Chondrocyte (in vitro differentiated cells): ENCODE measurements at places on chromosomes 11 and 22. TPM values are rescaled to one million over a fixed set of nuclear protein-coding genes. Genes with fewer than 3 reads are reported as not detected.

- peak; percentile 41 for DNase-seq
Measured at GRCh38 chr11:2305788-2306451, 4.1 kb downstream of the TSPAN32 start.

- DNase-seq, result no peak
Measured at GRCh38 chr22:29786031-29786430, 18.9 kb downstream of the UQCR10 start.

Gene CST6
- not detected in 3 replicates for total RNA-seq

Gene NLRX1
- 13.0 to 20.1 TPM (median 19.2 TPM) in 3 replicates for total RNA-seq

DNA sequence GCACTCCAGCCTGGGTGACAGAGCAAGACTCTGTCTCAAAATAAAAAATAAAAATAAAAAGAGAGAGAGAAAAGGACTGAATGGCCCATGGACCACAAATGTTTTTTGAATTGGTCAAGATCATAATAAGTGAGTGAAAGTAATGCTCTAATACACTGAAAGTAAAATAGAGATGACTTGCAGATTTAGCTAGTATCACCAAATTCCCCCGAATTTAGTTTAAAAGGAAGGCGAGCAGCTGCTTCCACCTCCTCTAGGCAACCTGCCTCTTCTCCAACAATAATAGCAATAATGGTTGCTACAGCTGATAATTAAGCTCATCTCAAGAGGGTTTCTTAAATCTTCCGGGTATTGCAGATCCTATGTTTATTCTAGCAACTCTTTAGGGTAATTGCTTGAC is 36.8 kb downstream of the CELF1 start:
- no peak for DNase-seq

GRCh38 chr22:26842103-26842502 is 184.7 kb downstream of the MIAT start:
- no peak for DNase-seq

Gene CD248
- 44.5 to 113 TPM (median 109 TPM) in 3 replicates for total RNA-seq

- DNase-seq, result no peak
Measured at GRCh38 chr11:70399681-70400112, 1.4 kb downstream of the CTTN start.

DNA sequence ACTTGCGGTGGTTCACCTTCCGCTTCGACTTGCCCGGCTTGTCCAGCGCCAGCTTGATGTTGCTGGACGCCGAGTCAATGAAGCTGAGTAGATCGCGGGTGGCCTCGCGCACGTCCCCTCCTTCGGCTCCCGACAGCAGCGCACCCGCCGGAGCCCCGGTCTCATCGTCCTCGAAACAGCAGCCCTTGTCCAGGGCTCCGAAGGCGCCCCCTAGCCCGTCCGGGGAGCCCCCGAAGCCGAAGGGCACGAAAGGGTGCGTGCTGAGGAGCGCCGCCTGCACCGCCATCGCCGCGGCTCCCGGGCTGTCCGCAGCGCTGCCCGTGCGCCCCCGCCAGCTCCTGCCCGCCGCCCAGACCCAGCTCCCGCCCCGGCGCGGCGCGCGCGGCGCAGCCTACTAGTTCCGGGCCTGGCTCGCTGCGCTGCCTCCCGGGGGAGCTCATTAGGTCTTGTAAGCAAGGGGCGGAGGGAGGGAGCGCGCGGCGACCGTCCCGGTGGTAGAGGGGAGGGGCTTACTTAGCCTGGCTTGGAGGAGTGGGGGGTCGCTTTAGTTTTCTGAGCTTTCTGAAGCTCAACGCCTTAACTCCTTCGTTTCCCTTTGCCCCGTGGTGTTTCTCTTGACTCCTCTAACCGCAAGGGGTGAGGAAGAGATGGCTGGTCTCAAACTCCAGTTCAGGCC is at the start of gene FAM181B:
Gene FAM181B, minus strand, starts transcription at position 421 of the 676 bp plus-strand sequence. Its CDS starts 135 bp downstream, at position 286.
- DNase-seq, result no peak

Gene CECR2
- 0.15 to 0.20 TPM in 2 of 3 replicates, not detected in the other for total RNA-seq

Gene TMPRSS6
- total RNA-seq, result not detected in 3 replicates

DNA sequence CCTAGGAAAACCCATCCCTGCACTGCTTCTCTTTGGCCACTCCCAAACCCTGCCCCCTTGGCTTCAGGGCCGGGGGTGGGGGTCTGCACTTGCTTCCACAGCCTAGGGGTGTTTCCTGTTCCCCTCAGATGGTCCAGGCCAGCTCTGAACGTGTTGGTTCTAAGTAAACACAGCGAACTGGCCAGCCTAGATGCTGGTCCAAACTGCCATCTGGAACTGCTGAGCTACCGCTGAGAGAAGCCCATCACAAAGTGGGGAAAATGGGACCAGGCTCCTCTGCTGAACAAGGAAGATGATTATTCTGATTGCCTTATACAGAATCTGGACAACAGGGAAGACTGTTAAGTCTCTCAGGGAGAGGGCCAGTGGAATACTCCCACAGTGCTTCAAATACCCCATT is 23.5 kb upstream of the YPEL1 start:
- no peak for DNase-seq

GRCh38 chr11:113376156-113376555 is 11.4 kb upstream of the ANKK1 start:
- DNase-seq, result no peak

DNA sequence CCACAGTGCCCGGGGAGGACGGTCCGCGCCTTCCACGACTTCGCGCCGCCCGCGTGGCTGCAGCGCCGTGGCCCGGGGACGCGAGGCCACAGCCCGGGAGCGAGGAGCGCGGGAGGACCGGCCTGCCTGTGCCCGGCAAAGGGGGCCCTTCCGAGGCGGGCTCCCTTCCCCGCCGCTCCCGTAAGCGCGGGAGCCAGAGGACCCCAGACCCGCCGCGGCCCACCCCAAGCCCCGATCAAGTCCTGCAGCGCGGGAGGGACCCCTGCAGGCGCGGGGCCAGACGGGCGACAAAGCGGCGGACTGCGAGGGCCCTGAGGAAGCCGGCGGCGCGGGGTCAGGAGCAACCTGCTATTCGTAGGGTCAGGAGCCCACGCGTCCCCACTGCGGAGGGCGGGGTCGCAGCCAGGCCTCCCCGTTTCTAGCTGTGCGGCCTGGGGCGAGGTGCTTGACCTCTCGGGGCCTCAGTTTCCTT is 110.3 kb downstream of the WNT7B start:
- no peak for DNase-seq

- DNase-seq, result no peak
Measured at GRCh38 chr11:112320668-112321067, 60.0 kb upstream of the PLET1 start.

Gene LIPT2
- 1.4 to 2.3 TPM (median 1.7 TPM) in 3 replicates for total RNA-seq

Gene C11orf97
- total RNA-seq, result not detected in 3 replicates

- no peak for DNase-seq
Measured at GRCh38 chr11:18011633-18012032, 1.2 kb downstream of the SERGEF start.

- DNase-seq, result no peak
Measured at GRCh38 chr11:46984548-46984947, 48.0 kb downstream of the CSTPP1 start.

DNA sequence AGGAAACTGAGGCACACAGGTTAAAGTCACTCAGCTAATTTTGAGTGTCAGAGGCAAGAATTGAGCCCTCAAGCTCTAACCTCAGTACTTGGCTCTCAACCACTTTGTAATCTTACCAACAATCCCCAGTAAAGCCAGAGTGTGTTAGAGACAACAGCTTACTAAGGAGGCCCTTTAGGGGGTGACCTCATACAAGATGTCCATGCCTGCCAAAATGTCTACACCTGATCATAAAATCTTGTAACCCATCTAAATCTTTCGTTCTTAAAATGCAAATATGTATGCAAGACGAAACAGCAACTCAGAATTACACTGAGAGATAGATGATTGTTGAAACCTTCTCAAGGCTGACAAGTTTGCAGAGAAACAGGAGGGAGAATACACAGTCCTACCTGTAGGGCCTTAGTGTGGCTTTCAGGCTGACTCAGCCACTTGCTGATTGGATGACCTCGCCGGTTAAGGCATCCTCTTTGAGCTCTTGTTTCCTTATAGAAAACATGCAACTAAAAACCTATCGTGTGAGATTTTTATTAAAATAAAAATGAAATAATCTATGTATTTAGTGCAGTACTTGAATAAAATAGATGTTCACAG is 143.2 kb downstream of the OPCML start:
- no peak for DNase-seq

- no peak for DNase-seq
Measured at GRCh38 chr11:125935618-125936199, 10.1 kb upstream of the VSIG10L2 start.

DNA sequence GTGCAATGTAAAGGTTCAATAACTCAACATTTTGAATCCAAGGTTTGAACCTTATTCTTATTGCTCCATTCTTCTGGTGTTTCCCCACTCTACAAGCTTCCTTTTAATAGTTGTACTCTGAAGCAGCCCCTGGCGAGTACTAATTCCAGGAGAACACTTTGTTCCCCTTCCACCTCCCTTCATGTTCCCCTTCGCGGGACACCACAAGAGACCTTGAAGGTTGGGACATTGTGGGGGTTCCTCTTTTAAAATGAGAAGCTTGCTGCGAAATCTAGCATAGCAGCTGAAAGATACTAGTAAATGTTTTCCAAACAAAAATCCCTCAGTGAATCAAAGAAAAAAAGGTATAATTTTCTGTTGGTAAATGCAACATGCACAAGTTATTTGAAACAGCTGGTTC is 626.3 kb upstream of the LRRC4C start:
- no peak for DNase-seq

- DNase-seq, result no peak
Measured at GRCh38 chr11:120713296-120713695, 201.7 kb downstream of the GRIK4 start.

GRCh38 chr22:43828998-43829782 is 17.1 kb upstream of the EFCAB6 start:
- DNase-seq, result no peak

- no peak for DNase-seq
Measured at GRCh38 chr11:132158091-132158490, 787.7 kb downstream of the NTM start.

DNA sequence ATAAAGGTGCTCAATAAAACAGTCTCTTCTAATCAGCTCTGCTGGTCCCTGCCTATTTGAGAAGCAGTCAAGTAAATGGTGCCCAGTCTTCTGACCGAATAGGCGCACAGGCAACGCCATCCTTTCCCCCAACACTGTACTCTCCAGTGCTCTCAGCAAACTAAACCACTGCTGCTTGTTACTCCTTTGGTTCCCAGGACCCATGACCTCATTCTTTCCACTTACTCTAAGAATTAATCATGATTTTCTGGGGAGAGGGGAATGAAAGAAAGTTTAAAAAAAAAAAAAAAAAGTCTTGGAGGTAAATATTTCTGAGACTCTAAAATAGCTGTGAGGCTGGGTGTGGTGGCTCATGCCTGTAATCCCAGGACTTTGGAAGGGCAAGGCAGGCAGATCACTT is 63.7 kb downstream of the SGSM3 start:
- DNase-seq, result no peak

DNA sequence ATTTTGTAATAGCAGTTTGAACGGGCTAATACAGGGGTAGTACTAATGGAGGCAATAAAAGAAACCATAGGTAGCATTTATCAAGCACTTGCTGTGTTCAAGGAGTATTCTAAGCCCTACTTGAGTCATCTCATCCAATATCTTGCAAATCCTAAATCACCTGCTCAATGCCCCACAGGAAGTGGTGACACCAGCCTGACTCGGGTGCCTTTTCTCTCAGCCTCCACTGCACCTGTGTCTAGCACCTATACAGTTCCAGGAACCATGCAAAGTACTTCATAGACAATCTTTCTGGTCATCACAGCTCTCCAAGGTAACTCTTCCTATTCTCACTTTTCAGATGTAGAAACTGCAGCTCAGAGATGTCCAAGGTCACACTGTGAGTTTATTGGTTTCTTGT is 98.0 kb downstream of the PRR5L start:
- DNase-seq, result no peak

DNA sequence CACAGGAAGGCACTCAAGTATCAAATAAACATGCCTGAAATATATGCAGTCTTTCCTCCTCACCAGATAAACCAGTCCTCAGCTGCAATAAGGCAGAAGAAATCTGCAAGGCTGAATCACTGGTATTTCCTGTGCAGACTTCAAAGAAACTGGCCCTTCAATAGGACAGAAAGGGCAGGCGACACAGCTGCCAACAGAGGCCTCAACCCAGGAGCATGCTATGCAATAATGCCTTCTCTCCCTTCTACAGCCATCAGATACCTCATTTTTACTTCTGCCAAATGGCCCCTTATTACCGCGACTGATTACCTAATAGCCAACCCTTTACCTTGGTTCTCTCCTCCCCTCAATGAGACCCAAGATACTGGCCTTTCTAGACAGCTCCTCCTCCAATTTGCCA is 8.0 kb downstream of the NUMA1 start:
- DNase-seq, result no peak

Gene RASL10A
- 0.27 to 1.2 TPM (median 0.31 TPM) in 3 replicates for total RNA-seq

GRCh38 chr11:45576461-45577215 is 88.8 kb downstream of the CHST1 start:
- no peak for DNase-seq

DNA sequence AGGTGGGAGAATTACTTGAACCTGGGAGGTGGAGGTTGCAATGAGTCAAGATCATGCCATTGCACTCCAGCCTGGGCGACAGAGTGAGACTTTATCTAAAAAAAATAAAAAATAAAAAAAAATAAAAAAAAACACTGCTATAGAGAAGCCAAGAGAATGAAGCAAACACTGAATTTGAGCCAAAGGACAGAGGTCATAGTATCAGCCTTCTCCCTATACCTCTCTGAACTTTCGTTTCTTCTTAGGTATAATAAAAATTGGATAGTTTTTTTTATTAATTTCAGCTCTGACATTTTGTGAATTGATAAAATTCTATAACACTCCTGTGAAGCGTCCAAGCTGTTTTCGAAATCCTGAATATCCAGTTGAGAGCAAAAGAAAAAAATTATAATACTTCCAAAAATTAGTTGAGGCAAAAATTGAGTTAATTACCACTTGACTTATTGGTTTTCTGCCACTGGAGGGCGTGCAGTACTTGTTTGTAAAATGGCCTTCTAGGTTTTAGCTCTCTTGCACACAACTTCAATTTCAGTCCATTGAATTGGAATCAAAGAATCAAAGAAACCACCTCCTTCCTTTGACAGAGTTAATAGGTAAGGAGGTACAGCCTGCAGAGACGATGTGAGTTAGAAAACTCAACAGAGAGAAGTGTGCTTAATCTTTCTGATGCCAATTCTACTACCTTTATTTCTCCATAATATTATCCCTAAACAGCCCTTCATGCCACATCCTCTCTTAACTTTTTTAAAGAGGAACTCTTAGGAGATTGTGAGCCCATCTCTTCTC is 143.2 kb downstream of the BBOX1 start:
- DNase-seq, result no peak

Gene SLC37A2
- 0.37 to 1.2 TPM in 2 of 3 replicates, not detected in the other for total RNA-seq
